Thyroid gland (tissue), 4 donors: ENCODE measurements at places on chromosomes 4 and X. TPM values are rescaled to one million over a fixed set of nuclear protein-coding genes. Genes with fewer than 3 reads are reported as not detected.

GRCh38 chr4:64407000-64407399 is 2.2 kb downstream of the TECRL start:
- no peak for DNase-seq

DNA sequence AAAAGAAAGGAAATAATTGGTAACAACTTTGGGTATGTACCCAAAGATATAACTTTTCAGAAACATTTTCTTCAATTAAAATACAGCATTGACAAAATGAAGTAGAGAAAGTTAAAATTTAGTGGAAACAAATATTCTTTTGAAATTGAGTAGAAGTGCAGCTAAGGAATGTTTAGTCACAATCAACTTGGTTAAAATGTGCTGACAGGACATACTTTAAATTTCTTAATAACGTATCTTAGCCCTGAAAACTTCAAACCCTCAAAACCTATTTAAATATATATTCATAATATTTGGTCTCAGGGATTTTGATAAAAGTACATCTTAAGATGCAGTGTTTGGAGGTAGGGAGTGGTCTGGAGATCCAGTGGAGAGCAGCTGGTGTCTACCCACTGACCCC is 240.8 kb downstream of the DKK2 start:
- DNase-seq: no peak

DNA sequence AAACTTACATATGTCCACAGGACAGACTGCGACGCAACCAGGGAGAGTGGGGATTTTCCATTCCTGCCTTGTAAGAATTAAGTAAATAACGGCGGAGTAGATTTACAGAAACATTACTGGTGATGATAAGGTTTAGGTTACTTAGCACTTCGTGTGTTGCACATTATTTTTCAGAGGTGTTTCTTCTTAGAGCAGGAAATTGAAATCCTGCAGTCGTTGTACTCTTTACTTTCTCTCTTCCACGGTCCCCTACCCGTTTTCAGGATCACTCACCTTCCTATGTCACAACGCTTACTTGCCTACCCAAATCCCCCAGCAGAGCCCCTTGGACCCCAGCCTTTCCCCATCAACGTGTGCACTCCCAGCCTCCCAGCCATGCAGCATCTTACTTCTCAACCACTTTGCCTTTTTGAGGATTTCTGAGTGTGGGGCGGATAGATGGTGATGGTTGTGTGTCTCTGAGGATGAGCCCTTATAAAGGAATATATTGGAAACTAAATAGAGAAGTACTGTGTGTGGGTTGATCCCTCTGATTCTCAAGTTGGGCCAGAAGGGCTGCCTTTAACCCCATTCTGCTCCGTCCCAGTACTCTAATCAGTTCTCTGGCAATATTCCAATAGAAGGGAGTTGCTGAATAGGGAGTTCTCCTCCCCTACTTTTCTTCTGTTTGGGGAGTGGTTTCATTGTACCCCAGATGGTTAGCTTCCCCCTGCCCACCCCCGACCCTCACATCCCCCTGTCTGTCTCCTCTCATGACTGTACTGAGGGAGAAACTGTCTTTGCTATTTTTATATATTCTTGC is 1.6 kb downstream of the MID2 start:
- DNase-seq: no peak

DNA sequence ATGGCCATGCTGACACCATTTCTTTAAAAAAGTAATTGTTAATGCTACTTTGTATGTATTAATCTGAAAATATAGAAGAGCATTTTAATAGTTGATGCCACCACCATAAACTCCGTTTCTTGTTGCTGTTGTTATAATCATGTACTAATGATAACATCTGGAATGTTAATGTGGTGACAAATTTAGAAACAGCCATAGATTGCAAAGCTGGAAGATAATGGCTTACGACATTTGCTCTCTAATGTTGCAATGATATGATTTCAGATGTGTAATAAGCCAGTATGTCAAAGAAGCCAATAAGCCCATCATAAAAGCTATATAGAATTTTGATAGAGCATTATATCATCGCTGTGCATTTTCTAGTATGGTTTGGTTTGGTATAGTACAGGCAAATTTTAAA is 579.4 kb upstream of the ZFP42 start:
- no peak for DNase-seq

DNA sequence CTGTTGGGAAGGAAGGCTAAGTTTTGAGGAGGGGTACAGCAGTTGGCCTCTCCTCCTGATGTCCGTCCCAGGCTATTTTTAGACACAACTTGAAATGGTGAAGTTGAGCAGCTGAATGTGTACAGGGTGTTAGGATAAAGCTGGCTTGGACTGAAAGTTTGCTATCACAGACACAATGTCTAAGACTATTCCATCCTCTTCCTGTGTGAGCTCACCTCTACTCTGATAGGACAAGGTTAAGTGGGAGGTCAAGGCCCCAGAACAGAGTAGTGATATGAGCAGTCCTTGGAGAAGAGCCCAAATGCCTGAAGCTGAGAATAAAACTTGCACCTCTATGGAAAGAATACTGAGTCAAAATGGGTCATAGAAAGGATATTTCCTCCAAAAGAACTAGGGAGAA is 4.1 kb downstream of the ATP1B4 start:
- DNase-seq: no peak

GRCh38 chrX:46485897-46486296 is 59.3 kb downstream of the ZNF674 start:
- DNase-seq: no peak

DNA sequence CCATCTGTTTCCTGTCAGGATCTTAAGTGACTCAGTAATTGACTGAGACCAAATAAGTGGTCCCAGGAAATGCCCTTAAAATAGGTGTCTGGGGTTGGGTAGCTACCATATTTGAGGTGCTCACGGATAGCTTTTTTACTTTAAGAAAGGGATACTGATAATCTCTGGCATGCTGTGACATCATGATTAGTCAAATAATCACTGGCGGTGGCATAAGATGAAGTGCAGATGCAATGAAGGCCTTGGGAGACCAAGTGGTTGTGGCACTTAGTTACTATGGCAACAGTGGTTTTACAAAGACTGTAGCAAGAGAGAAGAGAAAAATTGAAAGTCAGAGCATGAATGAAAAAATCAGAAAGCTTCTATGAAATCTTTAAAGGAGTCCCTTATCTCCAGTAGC is 114.5 kb upstream of the SLIT2 start:
- no peak for DNase-seq

GRCh38 chr4:76950956-76951671 is 1.6 kb downstream of the SEPTIN11 start:
- DNase-seq: no peak

DNA sequence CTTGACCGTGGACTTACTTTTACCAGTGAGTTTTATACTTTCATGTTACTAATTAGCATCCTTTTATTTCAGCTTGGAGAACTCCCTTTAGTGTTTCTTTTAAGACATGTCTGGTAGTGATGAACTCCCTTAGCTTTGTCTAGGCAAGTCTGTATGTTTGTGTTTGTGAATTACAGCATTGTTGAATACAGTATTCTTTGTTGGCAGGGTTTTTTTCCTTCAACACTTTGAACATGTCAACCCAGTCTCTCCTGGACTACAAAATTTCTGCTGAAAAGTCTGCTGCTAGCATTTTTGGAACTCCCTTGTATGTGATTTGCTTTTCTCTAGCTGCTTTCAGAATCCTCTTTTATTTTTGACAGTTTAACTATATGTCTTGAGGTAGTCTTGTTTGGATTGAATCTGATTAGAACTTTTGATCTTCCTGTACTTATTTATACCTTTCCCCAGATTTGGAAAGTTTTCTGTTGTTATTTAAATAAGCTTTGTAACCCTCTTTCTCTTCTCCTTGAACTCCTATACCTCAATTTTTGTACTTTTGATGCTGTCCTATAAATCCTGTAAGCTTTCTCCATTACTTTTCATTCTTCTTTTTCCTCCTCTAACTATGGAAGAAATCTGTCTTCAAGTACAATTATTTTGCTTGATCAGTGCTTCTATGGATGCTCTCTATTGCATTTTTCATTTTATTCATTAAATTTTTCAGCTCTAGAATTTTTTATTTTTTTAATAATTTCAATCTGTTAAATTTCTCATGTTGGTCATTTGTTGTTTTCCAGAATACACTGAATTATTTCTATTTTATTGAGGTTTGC is 14.1 kb downstream of the PAPSS1 start:
- no peak for DNase-seq

- DNase-seq: peak; percentile 3
Observed at GRCh38 chrX:45200741-45201234, at the start of gene DIPK2B. DIPK2B (minus strand) TSS chrX:45200876; CDS start chrX:45200826, 50 bp downstream.

DNA sequence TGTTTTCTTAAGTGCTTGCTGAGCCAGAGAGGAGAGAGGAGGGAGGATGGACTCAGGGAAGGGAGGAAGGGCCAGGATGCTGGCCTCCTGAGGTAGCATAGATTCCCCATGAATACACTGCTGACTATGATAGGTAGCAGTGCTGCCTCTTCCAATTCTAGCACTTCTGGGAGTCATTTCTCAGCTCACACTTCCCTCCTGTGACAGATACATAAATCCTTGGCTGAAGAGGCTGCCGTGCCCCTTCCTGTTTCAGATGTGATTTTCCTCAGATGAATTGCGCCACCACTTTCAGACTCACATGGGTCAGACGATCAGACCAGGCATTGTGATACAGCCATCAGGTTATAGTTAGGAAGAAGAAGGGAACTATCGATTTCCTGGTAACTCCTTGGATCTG is 22.4 kb downstream of the TSC22D3 start:
- DNase-seq: no peak

GRCh38 chrX:104309169-104309568 is 54.4 kb upstream of the ESX1 start:
- DNase-seq: no peak

SPP1 gene
- total RNA-seq: 16.7 TPM

NLRP2B gene
- total RNA-seq: not detected

NEK1 gene
- total RNA-seq: 31.2 TPM

CT47B1 gene
- total RNA-seq: not detected

PHF8 gene
- total RNA-seq: 30.4 TPM

HPF1 gene
- 22.4 TPM for total RNA-seq

ADH7 gene
- total RNA-seq: not detected

XAGE2 gene
- total RNA-seq: not detected

CPZ gene
- 5.1 TPM for total RNA-seq
